ENCODE measurements at places on chromosomes 7 and 10.

- no peak for DNase-seq
These were observed 47.0 kb downstream of the SPAM1 start for GRCh38 chr7:123972045-123972444.

DNA sequence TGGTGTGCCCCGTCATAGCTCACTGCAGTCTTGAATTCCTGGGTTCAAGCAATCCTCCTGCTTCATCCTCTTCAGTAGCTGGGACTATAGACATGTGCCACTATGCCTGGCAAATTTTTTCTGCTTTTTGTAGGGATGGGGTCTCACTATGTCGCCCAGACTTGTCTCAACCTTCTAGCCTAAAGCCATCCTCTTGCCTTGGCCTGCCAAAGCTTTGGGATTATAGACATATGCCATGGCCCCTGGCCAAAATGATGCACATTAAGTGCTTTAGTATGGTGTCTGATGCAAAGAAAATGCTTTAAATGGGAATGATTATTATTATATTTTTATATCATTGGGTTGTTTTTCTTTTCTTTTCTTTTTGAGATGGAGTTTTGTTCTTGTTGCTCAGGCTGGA, 33.2 kb upstream of the VCL start:
- DNase-seq, result no peak

- DNase-seq, result no peak
These were observed 354.2 kb downstream of the DNAJB6 start for GRCh38 chr7:157690833-157691585.

- peak; percentile 43 for DNase-seq
These were observed 8.8 kb downstream of the OGDH start for GRCh38 chr7:44615149-44615611.

GRCh38 chr10:132152896-132153580, 33.7 kb upstream of the DPYSL4 start:
- DNase-seq, result no peak

- DNase-seq, result no peak
These were observed 650.9 kb upstream of the GALNT17 start for GRCh38 chr7:70480927-70481569.

- no peak for DNase-seq
These were observed 156.6 kb upstream of the PRSS1 start for GRCh38 chr7:142592664-142593063.

- no peak for DNase-seq
These were observed 19.1 kb downstream of the CNOT4 start for GRCh38 chr7:135490783-135491182.

DNA sequence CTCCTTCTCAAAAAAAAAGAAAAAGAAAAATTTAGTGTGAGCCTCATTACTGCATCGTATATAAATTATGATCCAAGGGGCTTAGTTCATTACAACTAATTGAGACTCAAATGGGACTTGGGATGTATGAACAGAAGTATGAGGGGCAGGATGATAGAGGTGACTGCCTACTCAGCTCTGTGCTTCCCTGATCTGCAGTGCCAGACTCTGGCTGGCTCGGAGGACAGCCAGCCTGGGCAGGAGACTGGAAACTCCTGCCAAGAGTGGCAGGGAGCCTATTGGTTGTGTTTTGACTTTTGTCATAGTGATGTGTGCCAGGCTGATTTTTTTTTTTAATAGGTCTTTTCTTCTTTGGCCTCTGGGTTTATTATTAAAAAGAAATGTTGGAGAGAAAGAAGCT, 73.8 kb upstream of the GTF2IRD1 start:
- no peak for DNase-seq

GRCh38 chr10:49280001-49280408, 19.0 kb upstream of the C10orf71 start:
- peak; percentile 26 for DNase-seq

DNA sequence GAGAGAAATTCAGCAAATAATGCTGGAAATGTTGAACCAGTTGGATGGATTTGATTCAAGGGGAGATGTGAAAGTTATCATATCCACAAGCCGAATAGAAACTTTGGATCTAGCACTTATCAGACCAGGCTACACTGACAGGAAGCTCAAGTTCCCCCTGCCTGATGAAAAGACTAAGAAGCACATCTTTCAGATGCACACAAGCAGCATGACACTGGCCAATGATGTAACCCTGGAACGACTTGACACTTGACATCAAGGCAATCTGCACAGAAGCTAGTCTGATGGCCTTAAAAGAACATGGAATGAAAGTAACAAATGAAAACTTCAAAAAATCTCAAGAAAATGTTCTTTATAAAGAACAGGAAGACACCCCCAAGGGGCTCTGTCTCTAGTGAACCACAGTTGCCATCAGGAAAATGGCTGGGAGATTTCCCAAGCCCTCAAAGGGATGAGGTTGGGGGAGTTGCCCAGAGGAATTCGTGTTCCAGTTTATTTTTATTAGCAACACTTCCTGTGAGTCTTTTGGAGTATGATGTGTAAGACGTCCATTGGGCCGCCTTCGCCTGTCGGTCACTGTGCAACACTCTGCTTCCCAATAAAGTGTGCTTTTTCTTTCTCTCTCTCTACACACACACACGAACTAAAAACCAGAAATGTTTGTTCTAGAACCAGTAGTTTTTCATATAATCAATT, 200.0 kb downstream of the HIBADH start:
- DNase-seq, result no peak

DNA sequence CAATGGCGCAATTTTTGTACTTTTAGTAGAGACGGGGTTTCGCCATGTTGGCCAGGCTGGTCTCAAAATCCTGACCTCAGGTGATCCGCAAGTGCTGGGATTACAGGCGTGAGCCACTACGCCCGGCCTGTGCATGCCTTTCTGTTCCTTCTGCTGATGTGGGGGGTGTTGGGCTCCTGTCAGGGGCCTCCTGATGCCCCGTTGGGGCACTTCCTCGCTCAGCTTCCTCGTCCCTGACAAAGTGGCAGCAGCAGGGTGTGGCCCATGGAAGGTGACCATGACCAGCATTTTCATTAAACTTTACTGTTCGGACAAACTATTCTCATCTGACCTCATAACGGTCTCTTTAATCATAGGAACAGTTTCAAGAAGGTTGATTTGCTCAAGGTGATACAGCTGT, 69.4 kb downstream of the TBXAS1 start:
- no peak for DNase-seq

- no peak for DNase-seq
These were observed 48.5 kb downstream of the AMZ1 start for GRCh38 chr7:2736411-2736914.

DNA sequence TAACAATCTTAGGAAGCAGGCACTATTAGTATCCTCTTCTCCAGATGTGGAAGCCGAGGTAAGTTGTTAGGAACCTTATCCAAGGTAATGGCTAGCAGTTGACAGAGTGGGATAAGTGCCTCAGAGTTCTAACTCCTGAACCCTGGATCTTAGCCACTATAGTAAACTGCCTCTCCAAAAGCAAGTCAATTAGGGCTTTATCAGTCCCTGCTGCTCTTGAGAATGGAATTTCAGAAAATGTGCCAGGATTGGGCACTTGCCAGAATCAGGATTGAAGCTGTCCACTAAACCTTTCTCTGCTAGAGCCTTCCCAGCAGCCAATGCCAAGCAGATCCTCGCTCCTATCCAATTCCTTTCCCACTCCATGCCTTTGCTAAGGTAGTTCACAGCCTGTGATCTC, 777.5 kb upstream of the POM121L12 start:
- no peak for DNase-seq

DNA sequence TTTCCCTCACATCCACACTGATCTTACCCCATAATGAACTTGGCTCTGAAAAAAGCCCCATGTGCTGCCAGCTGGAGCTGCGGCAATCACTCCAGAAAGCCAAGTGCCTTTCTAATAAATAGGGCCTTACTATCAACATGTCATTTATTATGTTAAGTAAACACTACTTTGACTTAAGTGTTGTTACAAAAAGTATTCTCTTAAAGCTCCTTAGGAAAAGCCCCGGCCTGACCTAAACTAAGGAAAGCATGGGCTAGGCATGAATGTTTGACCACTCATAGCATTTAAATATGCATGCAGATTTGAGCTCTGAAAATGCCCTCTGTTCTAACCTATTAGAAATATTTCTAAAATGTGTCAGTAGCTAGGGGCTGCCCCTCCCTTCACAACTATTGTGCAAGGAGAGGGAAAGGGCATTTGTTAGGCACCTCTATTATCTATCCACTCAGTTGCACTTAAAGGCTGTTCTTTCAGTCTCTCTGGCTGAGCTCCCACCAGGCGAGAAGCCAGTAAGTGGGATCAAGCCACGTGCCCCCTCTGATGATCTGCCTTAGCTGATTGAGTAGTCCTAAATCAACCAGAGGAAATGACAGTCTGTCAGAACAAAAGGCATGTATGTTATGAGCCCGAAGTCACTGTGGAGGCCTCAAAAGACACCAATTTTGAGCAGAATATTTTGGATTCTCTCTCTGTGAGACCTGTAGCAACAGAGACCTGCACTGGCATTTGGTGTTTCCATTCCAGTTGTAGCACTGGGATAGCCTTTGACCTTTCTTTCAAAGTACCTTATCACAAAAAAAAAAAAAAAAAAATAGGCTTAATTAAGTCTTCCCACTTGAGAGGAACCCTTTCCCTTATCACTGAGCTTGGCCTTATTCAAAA, 77.1 kb downstream of the ITGB8 start:
- DNase-seq, result no peak

GRCh38 chr7:11082552-11083213, 109.0 kb downstream of the PHF14 start:
- no peak for DNase-seq

- no peak for DNase-seq
These were observed 92.8 kb upstream of the CAPZA2 start for GRCh38 chr7:116769546-116769945.

DNA sequence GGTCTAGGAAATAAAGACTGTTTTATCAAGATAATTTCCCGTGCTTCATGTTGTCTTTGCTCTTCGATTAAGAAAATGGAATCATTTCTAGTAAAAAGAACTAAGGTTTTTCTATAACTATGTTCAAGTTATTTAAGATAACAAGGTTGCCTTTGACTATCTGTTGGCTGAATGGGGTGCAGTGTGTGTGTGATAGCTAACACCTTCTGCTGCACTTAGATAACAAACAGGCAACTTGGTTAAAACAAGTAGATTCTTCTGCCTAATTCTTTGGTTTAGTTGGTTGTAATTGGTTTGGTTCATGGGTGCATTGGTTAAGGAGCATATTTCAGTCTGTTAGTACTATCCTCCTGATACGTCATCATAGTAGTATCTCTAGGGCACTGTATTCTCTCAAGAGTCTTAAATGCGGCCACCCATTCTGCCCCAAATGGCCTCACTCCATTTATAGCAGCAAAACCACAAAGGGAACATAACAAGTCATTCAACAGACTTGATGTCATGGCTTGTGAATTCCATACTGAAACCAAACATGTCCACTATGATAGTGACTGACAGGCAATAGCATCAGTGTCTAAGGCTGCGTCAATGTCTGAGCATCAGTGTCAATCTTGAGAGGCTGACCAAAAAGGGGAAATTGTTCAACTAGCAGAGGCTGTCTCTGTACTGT, 55.7 kb downstream of the CCDC3 start:
- DNase-seq, result no peak

GRCh38 chr10:12252882-12253546, 57.0 kb downstream of the CDC123 start:
- DNase-seq, result peak; percentile 45

DNA sequence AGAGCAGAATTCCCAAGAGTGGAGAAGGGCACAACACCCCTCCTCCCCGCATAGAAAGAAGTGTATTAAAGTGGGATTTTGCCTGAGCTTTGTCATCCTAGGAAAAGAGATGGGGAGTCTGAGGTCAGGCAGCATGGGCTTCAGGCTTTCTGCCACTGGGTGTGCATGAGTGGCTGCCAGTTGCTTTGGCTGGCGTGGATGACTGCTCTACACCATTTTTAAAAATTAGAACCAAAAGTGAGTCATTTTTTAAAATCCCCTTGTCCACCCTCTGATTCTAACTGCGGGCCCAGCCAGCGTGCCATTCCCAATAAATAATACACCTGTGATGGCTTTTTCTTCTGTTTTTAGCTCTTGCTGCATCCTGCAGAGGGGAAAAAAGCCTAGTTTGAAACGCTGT, 13.4 kb downstream of the SLC29A3 start:
- no peak for DNase-seq

DNA sequence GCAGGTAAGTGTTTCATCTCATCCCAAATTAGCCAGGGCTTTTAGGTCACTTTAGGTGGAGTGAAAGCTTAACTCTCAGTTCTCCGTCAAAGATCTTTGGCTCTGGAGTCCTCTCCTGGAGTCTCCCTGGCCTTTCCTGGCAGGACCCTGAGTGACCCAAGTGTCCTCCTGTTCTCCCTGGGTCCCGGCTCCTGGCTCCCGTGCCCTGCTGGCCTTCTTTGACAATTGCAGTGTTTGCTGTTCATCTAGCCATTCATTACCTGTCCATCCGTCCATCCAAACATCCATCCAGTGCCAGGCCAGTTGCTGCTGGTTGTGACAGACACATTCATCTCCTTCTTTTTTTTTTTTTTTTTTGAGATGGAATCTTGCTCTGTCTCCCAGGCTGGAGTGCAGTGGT, 6.2 kb upstream of the TPST1 start:
- DNase-seq, result no peak

DNA sequence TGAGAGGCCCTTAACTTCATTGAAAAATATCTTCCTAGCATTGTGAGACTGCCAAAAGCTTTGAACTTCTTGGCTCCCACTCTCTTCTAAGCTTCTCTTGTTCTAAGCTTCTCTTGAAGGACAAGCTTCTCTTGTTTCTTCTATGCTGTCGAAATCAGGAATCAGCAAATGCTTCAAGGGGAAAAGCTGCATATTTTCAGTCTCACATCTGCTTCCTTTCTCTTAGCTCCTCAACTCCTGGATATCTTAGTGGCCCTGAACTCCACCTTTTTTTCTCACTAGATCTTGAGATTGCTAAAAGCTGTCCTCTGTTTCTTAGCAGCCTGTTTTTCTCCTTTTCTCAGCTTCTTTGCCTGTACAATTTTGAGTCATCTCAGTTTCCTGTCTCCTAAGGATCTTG, 73.0 kb downstream of the NEUROD6 start:
- no peak for DNase-seq

- DNase-seq, result no peak
These were observed 28.9 kb downstream of the ADD3 start for GRCh38 chr10:110036640-110037039.

DNA sequence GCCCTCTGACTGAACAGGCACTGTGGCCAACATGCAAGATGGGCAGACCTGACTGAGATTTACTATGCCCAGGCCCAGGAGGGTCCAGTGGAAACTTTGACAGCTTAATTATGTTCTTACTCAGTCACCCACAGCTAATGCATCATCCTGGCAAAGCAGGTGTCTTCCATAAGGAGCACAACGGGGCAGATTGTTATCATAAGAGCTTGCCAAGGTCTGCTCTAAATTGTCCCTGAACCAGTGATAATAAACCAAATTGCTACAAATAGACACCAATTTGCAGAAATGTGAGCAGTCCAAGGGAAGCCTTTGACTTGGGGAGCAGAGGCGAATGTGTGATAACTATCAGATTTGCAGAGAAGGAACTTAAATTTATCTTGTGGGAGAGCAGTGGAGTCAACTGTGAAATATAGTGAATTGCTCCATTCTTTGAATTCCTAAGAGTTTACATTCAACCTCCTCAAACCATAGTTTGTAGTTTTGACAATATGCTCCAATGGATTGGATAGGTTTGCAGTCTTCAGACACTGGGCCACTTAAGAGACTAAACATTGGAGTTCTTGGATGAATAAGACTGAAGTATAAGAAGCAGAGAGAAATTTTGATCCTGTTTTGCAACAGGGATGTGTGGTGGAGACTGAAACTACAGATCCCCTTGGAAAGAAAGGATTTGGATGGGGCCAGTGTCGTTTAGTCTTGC, 494.7 kb downstream of the CCSER2 start:
- DNase-seq, result no peak

GRCh38 chr7:45984386-45985295, 63.6 kb upstream of the IGFBP3 start:
- DNase-seq, result no peak

Measured in activated CD4-positive, alpha-beta T cell treated with anti-CD3 and anti-CD28 coated beads for 36 hours (primary cell).